ENCODE measurements at places on chromosomes 12 and 14.

GRCh38 chr12:79274501-79275064 is 410.0 kb downstream of the SYT1 start:
- no peaks in the 10 kb centered on the region for H3K27me3 ChIP-seq
- no peak for DNase-seq
- peaks cover 3% of the 10 kb centered on the region for H3K36me3 ChIP-seq
- H3K27ac ChIP-seq = no peak overlapping the region
- no peak overlapping the region for H3K4me3 ChIP-seq

GRCh38 chr12:114012744-114013431 is 46.8 kb upstream of the RBM19 start:
- H3K27me3 ChIP-seq = no peaks in the 10 kb centered on the region
- H3K4me3 ChIP-seq = no peak overlapping the region
- DNase-seq = no peak
- H3K27ac ChIP-seq = no peak overlapping the region
- H3K36me3 ChIP-seq = no peaks in the 10 kb centered on the region

DNA sequence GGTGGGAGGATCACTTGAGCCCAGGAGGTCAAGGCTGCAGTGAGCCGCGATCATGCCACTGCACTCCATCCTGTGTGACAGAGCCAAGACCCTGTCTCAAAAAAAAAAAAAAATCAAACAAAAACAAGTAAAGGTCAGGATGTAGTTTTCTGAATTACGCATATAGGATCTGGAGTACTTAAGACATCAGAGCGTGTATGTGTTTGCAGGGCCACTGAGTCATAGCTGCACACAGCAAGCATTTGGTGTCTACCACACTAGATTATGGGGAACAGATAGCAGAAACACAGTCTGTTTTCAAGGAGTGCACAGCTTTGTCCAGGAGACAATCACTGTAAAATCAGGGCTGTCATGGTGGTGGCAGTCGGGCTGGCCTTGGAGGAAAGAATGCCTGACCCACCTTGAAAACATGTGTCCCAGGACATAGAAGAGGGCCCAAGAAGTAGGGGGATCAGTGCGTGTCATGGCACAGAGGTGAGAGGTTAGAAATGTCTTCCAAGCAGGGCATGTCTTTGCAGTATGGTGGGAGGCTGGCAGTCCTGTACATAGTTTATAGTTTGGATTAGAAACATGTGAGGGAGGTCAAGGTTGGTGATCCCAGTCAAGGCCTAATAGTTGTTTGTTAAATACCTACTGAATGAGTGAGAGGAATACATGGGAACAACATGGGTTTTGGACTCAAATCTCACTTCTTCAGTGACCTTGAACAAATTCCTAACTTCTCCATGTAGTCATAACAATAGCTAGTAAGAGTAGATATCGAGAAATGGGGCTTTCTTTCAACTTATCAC is 23.6 kb upstream of the C12orf71 start:
- no peaks in the 10 kb centered on the region for H3K36me3 ChIP-seq
- no peaks in the 10 kb centered on the region for H3K27me3 ChIP-seq
- no peak overlapping the region for H3K27ac ChIP-seq

GRCh38 chr12:62328296-62328921 is 68.2 kb downstream of the USP15 start:
- H3K4me3 ChIP-seq = no peak overlapping the region
- peak; percentile 1 for DNase-seq
- peaks cover 6% of the 10 kb centered on the region for H3K36me3 ChIP-seq
- H3K4me1 ChIP-seq = peaks cover 2% of the 10 kb centered on the region
- no peaks in the 10 kb centered on the region for H3K27me3 ChIP-seq
- H3K27ac ChIP-seq = peak overlapping the region; percentile 3

- peak overlapping the region; percentile 87 for H3K27ac ChIP-seq
- no peak for DNase-seq
- no peaks in the 10 kb centered on the region for H3K36me3 ChIP-seq
- no peaks in the 10 kb centered on the region for H3K27me3 ChIP-seq
- 0 out of 2 replicates have a peak overlapping the region, but pooled peaks have one; percentile 1 for H3K4me3 ChIP-seq
- H3K4me1 ChIP-seq = peaks cover 60% of the 10 kb centered on the region
Measured at GRCh38 chr12:95204141-95204866, 13.0 kb downstream of the FGD6 start.

DNA sequence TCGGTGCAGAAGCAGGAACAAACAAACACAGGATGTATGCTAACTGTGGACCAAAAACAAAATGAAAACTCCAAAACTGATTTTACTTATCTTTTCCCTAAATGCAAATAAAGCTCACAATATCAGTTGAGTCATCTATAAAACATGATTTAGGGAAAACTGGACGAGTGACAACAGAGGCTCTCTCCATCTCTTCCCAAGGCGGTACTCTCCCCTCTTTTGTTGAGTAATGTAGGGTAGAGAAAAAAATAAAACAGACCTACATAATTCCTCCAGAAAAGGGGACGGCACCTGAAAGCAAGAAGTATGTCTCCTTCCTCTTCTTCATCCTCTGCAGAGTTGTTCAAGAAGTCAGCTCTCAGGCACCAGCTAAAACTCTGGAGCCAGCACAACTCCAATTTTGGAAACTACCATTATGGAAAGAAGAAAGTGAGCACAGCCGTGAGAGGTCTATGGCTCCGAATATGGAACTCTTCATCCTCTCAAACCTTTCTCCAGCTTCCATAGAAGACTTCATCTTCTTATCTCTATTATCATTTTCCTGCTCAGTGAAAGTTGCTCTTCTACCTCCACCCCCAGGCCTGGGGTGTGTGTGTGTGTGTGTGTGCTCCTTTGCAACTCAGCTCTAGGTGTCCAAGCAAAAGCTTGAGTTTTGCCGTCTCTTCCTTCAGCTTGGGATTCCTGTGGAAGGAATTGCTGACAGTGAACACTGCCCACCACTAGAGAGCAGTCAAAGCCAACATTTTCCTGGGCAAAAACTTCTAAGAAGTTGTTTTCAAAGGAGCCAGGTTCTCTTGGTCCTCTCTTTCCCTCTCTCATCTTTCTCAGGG is 155.4 kb downstream of the DIO2 start:
- H3K27me3 ChIP-seq = no peaks in the 10 kb centered on the region
- H3K27ac ChIP-seq = no peak overlapping the region
- H3K4me3 ChIP-seq = no peak overlapping the region
- DNase-seq = peak; percentile 23
- H3K4me1 ChIP-seq = no peaks in the 10 kb centered on the region

DNA sequence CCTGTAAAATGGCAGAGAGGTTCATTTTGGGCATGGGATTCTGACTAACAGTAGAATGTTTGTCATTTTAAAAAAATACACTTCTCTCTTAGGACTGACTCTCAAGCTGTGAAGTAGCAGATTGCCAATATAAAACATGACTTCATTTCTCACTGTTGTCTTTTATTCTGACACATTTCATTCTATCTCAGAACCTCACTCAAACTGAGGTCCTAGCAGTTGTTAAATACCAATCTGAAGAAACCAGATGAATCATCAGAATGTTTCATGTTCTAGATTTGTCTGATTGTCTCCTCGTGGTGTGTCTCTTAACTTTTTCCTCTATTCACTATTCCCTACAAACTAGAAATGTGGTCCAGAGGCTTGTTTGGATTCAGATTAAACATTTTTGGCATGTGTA is 276.5 kb upstream of the NPAS3 start:
- no peak overlapping the region for H3K27ac ChIP-seq
- no peaks in the 10 kb centered on the region for H3K27me3 ChIP-seq
- DNase-seq = no peak
- H3K4me1 ChIP-seq = peaks cover 14% of the 10 kb centered on the region

DNA sequence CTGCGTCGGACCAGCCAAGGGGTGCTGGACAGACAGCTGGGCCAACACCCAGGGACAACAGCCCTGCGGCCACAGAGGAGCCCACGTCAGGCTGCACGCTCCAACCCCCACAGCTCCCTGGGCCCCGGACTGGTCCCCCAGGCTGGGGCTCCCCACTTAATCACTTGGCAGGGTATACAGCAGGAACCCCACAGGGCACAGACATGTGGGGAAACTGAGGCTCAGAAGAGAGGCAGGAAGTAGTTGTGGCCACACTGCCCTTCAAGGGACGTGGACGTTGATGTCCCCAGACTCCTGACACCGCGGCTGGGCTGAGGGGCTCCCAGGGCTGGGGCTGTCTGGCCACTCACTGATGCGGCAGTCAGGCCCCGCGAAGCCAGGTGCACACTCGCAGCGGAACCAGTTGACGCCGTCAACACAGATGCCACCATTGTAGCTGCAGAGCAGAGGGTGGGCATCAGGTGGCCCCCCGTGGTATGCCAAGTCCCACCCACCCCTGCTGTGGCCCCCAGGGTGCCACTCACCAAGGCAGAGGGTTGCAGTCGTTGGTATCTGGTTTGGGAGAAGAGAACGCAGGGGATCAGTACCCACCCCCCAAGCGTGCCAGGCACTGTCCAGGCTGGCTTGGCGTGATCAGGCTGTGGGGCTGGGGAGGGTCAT is 21.5 kb downstream of the JAG2 start:
- H3K27me3 ChIP-seq = no peaks in the 10 kb centered on the region
- H3K4me3 ChIP-seq = no peak overlapping the region
- no peak overlapping the region for H3K27ac ChIP-seq
- H3K36me3 ChIP-seq = no peaks in the 10 kb centered on the region
- H3K4me1 ChIP-seq = no peaks in the 10 kb centered on the region
- DNase-seq = no peak

DNA sequence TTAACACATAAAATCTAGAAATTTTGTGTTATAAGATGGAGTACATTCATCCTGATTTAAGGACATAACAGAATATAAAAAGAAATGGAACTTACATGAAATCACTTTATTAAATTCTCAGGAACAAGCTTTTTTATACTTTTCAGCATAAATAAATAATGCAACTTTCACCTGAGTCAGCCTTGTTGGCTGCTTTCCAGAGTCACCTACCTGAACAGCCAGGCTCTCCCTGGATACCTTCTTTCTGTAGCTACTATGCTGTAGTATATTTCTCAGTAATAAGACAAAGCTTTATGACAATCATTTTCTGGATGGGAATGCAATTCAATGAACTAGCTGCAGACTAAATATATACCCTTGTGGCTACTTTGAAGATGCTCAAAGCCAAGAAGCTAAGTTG is 111.9 kb downstream of the NTS start:
- no peaks in the 10 kb centered on the region for H3K36me3 ChIP-seq
- H3K4me1 ChIP-seq = no peaks in the 10 kb centered on the region
- no peak overlapping the region for H3K27ac ChIP-seq
- H3K4me3 ChIP-seq = no peak overlapping the region
- DNase-seq = no peak

GRCh38 chr14:76101391-76102379 is 50.0 kb upstream of the GPATCH2L start:
- no peak overlapping the region for H3K27ac ChIP-seq
- H3K36me3 ChIP-seq = no peaks in the 10 kb centered on the region
- H3K4me3 ChIP-seq = no peak overlapping the region
- DNase-seq = no peak

GRCh38 chr14:105486163-105486973 is at the start of gene CRIP1:
CRIP1 (plus strand) TSS chr14:105486886; CDS start chr14:105487260, 374 bp downstream.
- peaks cover 22% of the 10 kb centered on the region for H3K4me1 ChIP-seq
- no peaks in the 10 kb centered on the region for H3K27me3 ChIP-seq
- H3K27ac ChIP-seq = peak within 1 kb of the TSS; percentile 47
- no peaks in the 10 kb centered on the region for H3K36me3 ChIP-seq

- no peak overlapping the region for H3K27ac ChIP-seq
- H3K36me3 ChIP-seq = 0 out of 2 replicates have a peak, but pooled peaks cover 4% of the 10 kb centered on the region
- no peaks in the 10 kb centered on the region for H3K27me3 ChIP-seq
- H3K4me1 ChIP-seq = peaks cover 10% of the 10 kb centered on the region
- no peak overlapping the region for H3K4me3 ChIP-seq
- no peak for DNase-seq
Measured at GRCh38 chr12:19506497-19506896, 67.2 kb downstream of the AEBP2 start.

- no peaks in the 10 kb centered on the region for H3K27me3 ChIP-seq
- H3K27ac ChIP-seq = no peak overlapping the region
- no peak overlapping the region for H3K4me3 ChIP-seq
- H3K4me1 ChIP-seq = no peaks in the 10 kb centered on the region
- H3K36me3 ChIP-seq = no peaks in the 10 kb centered on the region
- DNase-seq = no peak
Measured at GRCh38 chr12:97837401-97837800, 374.8 kb downstream of the RMST start.

GRCh38 chr14:97077253-97077653 is 280.1 kb downstream of the VRK1 start:
- peak; percentile 37 for DNase-seq
- no peak overlapping the region for H3K4me3 ChIP-seq
- no peak overlapping the region for H3K27ac ChIP-seq
- H3K36me3 ChIP-seq = no peaks in the 10 kb centered on the region

DNA sequence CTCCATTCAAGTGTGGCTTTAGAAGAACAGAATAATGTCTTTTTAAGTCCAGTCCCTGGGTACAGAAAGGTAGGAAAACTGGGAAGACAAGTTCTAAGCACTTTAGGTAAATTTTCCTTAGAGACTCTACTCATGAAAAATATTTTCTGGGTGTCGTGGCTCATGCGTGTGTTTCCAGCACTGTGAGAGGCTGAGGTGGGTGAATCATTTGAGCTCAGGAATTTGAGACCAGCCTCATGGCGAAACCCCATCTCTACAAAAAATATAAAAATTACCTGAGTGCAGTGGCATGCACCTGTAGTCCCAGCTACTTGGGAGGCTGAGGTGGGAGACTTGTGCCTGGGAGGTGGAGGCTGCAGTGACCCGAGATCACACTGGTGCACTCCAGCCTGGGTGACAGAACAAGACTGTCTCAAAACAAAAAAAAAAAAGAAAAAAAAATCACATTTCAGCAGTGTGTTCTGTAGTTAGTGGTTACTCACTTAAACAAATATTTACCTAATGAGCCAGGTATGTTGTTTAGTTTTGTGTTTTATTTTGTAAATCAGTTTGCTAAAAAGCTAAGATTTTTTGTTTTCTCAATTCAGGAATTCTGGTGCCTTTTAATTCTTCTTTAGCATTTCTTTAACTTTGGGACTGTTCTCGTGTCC is 52.3 kb upstream of the RD3L start:
- DNase-seq = no peak
- no peak overlapping the region for H3K27ac ChIP-seq
- H3K36me3 ChIP-seq = no peaks in the 10 kb centered on the region
- H3K4me1 ChIP-seq = no peaks in the 10 kb centered on the region
- no peak overlapping the region for H3K4me3 ChIP-seq

GRCh38 chr14:68840454-68840853 is 47.6 kb upstream of the ZFP36L1 start:
- no peak for DNase-seq
- peak overlapping the region; percentile 72 for H3K27ac ChIP-seq
- no peaks in the 10 kb centered on the region for H3K36me3 ChIP-seq
- H3K4me3 ChIP-seq = no peak overlapping the region
- no peaks in the 10 kb centered on the region for H3K27me3 ChIP-seq

- no peaks in the 10 kb centered on the region for H3K36me3 ChIP-seq
- no peak overlapping the region for H3K4me3 ChIP-seq
- H3K27me3 ChIP-seq = no peaks in the 10 kb centered on the region
- no peak overlapping the region for H3K27ac ChIP-seq
- no peak for DNase-seq
Measured at GRCh38 chr12:116037941-116038837, 239.3 kb downstream of the MED13L start.

- H3K4me1 ChIP-seq = no peaks in the 10 kb centered on the region
- H3K27ac ChIP-seq = no peak overlapping the region
- peaks cover 86% of the 10 kb centered on the region for H3K27me3 ChIP-seq
- DNase-seq = no peak
- no peak overlapping the region for H3K4me3 ChIP-seq
Measured at GRCh38 chr12:132384916-132385774, 55.8 kb upstream of the GALNT9 start.

- H3K4me1 ChIP-seq = no peaks in the 10 kb centered on the region
- no peak overlapping the region for H3K4me3 ChIP-seq
Measured at GRCh38 chr12:27578689-27579372, 54.8 kb downstream of the PPFIBP1 start.
